ENCODE measurements at places on chromosomes 4 and X. TPM values are rescaled to one million over a fixed set of nuclear protein-coding genes. Genes with fewer than 3 reads are reported as not detected.

The NAA15 gene
- total RNA-seq: 36.1 TPM

The ANKRD17 gene
- total RNA-seq: 53.3 TPM

The DCAF4L1 gene
- 0.32 TPM for total RNA-seq

GRCh38 chrX:29634516-29634915 is 580.8 kb upstream of the MAGEB2 start:
- DNase-seq: no peak

The CFI gene
- total RNA-seq: 11.6 TPM

DNA sequence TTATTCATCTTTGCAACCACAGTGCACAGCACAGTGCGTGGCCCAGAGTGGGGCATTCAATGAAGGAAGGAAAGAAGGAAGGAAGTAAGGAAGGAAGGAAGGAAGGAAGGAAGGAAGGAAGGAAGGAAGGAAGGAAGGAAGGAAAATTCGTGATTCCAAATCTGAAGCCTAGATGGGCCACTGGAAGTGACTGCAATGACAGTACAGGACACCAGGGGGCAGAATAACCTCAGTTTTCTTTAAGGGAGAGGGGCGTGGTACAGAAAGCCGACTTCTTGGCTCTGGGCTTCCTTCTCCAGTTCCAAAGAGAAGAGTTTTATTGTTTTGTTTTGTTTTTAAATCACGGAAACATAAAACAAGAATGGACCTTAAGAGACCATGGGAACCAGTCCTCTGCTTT is 47.8 kb downstream of the APLN start:
- DNase-seq: no peak

DNA sequence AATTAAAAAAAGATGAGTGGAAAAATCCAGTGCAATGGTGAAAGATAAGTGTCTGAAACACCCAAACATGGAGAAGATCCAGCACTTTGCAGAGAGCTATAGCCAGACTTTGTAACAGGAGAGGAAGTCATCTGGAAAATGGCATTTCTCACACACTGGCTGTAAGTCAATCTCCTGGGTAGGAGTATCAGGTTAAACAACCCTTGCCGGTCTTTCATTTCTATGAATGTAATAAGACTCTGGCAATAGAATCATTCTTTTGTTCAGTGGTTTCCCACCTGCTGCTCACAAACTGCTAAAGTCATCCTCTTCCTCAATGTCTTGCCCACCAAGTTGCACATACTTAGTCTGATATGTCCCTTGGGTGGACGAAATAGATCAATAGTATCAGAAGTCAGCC is 94.0 kb upstream of the ATP8A1 start:
- no peak for DNase-seq

- no peak for DNase-seq
Observed at GRCh38 chrX:154449618-154450017, 5.7 kb downstream of the FAM50A start.

The SLC30A9 gene
- 75.4 TPM for total RNA-seq

- DNase-seq: no peak
Observed at GRCh38 chrX:151476604-151477303, 79.7 kb downstream of the VMA21 start.

The MCF2 gene
- total RNA-seq: 0.27 TPM
